Smooth muscle cell of the umbilical artery (primary cell): ENCODE measurements at places on chromosomes 6 and 20. TPM values are rescaled to one million over a fixed set of nuclear protein-coding genes. Genes with fewer than 3 reads are reported as not detected.

The PACSIN1 gene
- total RNA-seq, result not detected in 2 replicates

The MACROD2 gene
- 1.8 and 2.6 TPM in 2 replicates for total RNA-seq

The INSM1 gene
- not detected in 2 replicates for total RNA-seq

The TOX2 gene
- total RNA-seq, result 2.1 and 2.2 TPM in 2 replicates

The HINT3 gene
- 19.5 and 36.5 TPM in 2 replicates for total RNA-seq

The SLC16A10 gene
- 0.05 and 0.30 TPM in 2 replicates for total RNA-seq

The APOM gene
- 0.60 and 0.89 TPM in 2 replicates for total RNA-seq

The CLIC1 gene
- total RNA-seq, result 514 and 620 TPM in 2 replicates

The CRYBG1 gene
- 1.5 and 3.6 TPM in 2 replicates for total RNA-seq

The PIGU gene
- 6.2 and 8.4 TPM in 2 replicates for total RNA-seq

The RAET1L gene
- total RNA-seq, result not detected in 2 replicates

The KCNG1 gene
- total RNA-seq, result 108 and 313 TPM in 2 replicates

The PRL gene
- total RNA-seq, result not detected in 2 replicates

The SLC44A4 gene
- total RNA-seq, result 0.05 and 0.30 TPM in 2 replicates

The FAM184A gene
- 0.18 and 0.89 TPM in 2 replicates for total RNA-seq

The FRK gene
- 0.09 and 0.30 TPM in 2 replicates for total RNA-seq
